ENCODE measurements at places on chromosomes 1 and 21.

- DNase-seq = no peak
Observed at GRCh38 chr1:181635110-181635509, 151.8 kb downstream of the CACNA1E start.

DNA sequence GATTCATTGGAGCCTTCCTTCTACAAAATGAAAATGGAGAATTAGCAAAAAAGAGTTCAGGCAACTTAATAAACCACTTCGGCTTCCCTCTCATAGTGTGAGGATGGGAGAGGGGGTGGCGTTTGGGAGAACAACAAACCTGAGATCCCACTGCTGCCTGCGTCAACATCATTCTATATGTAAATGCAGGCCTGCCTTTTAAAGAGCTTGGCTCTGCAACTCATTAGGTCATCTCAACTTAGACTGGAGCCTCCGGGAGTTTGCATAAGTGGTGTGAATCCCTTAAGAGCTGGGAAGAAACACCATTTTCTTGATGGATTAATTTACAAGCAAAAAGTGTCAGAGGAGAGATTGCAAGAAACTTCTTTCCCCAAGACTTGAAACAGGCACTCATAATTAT, 127.6 kb upstream of the DAB1 start:
- DNase-seq = no peak

- DNase-seq = no peak
Observed at GRCh38 chr1:108880850-108881249, 4.1 kb downstream of the GPSM2 start.

DNA sequence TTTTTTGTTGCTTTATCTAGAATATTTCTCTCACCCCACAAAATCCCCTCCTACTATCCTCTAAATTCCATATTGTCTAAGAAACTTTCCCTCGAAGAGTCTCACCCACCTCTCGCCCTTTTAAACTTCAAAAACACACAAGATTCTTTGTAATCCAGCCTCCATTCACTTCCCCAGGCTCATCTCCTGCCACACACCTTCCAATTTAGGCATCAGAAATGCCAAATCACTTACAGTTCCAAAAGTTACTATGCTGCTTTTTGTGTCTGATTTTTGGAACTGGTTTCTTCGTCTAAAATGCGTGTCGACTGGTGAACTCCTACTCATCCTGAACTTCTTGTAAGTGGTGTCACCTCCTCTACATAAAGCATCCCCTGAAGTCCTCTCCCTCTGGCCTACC, 482.4 kb upstream of the CAMK1G start:
- DNase-seq = no peak

DNA sequence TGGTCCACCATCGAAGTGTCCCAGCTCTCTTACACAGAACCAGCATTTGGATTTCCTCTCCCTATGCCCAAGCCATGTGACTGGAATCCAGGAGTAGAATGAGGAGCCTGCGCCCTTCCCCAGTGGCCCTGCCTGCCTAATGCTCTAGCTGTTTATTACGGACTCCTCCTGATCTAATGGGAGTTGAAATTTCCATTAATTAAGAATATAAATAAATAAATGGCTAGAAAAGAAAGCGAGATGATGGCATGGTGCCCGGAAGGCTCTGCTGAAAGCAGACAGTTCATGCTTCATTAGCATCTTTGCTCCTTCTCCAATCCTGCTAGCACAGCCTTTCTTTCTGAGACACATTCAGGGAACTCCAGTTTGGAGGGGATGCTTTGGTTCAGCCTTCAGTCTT, 216.2 kb downstream of the SEC16B start:
- DNase-seq = no peak

- no peak for DNase-seq
Observed at GRCh38 chr1:61612602-61613001, 112.3 kb downstream of the TM2D1 start.

DNA sequence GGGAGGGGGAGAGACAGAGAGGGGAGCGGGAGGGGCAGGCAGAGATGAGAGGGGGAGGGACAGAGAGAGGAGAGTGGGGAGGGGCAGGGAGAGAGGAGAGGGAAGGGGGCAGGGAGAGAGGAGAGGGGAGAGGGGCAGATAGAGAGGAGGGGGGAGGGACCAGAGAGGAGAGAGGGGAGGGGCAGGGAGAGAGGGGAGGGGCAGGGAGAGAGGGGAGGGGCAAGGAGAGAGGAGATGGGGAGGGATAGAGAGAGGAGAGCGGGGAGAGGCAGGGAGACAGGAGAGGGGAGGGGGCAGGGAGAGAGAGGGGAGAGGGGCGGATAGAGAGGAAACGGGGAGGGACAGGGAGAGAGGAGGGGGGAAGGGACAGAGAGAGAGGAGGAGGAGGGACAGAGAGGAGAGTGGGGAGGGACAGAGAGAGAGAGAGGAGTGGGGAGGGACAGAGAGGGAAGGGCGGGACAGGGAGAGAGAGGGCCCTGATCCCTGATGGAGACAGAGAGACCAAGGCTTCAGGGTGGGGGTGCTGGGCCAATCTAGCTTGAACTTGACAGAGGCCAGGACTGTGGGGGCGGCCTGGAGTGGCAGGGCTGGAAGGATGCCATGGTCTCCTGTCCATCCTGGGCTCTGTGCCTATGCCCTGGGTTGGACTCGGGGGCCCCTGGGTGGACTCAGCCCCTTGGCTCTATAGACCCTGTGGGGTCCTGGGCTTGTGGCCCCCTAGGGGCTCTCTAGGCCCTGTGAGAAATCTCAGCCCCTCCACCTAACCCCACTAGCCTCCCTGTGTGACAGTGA, 43.6 kb downstream of the DMRTB1 start:
- no peak for DNase-seq

All from HuH-7 (cell line).